ENCODE measurements at places on chromosomes 7 and 10. TPM values are rescaled to one million over a fixed set of nuclear protein-coding genes. Genes with fewer than 3 reads are reported as not detected.

GRCh38 chr10:130221456-130222375, 85.5 kb downstream of the GLRX3 start:
- DNase-seq = peak; percentile 64

DNA sequence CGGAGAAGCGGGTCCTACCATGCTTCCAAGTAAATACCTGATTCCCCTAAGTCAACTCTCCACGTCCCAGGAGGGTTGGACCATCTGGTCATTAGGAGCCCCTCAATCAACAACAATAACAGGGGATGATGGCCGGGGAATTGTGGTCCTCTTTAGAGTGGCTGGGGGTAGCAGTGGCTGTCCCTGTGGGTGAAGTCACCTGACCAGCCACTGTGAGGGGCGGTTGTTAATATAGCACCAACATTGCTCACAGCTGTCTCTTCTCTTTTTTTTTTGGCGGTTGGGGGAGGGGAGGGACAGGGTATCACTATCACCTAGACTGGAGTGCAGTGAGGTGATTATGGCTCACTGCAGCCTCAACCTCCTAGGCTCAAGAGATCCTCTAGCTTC, 67.9 kb downstream of the SPDYE5 start:
- DNase-seq = no peak

RNF148 gene
- 1.4 TPM for total RNA-seq

- DNase-seq = no peak
These were observed 47.9 kb downstream of the FHIP2A start for GRCh38 chr10:114869520-114869892.

- no peak for DNase-seq
These were observed at the start of gene DNAH11 for GRCh38 chr7:21542891-21543527. TSS of gene DNAH11 (plus strand) at chr7:21543039. CDS start at chr7:21543246, 207 bp downstream.

- DNase-seq = no peak
These were observed 4.3 kb upstream of the PPIF start for GRCh38 chr10:79342811-79343561.

DNA sequence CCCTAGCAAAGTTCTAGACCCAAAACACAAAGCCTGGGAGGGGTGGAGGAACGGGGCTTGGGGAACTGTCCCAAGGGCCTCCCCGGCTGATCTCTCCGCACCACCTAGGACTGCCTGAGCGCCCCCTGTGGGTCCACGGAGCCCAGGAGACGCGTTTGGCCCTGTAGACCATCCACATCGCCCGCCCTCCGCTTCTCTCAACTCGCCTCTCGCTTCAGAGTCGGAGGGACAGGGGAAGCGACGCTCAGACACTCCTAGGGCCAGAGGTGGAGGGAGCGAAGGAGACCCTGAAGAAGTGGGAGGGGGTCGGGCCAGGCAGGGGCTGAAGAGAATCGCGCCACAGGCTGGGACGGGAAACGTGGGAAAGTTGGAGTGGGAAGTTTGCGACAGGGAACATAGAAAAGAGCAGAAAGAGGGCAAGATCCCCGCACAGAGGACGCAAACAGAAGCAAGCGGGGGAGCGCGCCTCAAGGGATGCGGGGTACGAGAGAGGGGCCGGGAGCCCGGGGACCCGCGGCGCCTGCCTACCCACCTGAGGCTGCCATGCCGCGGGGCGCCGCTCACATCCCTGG, 378 bp downstream of the PIK3AP1 start:
- peak; percentile 82 for DNase-seq

DNA sequence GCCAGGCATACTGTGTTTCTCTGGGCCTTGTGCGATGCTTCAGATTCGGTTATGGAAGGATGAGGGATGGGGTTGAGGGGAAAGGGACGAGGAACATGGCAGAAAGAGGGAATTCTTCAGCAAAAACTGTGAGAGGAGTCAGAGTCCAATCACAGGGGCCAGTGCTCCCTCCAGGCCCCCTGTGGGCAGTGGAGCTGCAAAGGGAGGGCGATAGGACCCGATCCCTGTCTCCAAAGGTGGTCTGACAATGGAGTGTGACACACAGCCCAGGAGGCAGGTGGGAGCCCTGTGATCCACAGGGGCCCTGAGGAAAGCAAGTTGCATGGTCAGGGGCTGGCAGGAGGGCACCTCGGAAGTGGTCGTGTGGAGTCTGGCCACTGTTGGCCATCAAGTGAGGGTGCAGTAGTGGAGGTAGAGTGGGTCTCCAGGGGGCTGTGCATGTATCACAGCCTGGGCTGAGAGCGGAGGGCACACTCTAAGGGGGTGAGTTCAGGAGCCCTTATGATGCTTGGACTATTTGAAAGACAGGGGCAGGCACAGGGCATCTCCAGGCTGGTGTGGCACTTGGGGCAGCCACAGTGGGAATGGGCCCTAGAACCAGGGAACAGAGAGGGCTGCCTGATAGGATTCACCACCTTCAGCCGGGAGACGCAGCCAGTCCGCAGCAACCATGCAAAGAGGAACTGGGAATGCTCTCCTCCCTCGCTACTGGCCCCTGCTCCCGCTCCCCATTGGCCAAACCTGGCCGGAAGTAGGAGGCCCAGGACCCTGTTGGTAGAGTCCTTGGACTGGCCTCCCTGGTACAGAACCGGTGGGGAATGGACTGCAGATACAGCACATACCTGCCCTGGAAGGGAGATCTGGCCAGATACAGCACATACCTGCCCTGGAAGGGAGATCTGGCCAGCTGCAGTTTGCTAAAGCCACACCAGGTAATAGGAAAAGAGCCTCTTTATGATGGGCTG, 115.9 kb downstream of the ADCY1 start:
- DNase-seq = peak; percentile 49

CTTNBP2 gene
- 4.3 TPM for total RNA-seq

PRPS1L1 gene
- not detected for total RNA-seq

IRF5 gene
- 15.1 TPM for total RNA-seq

Data from suprapubic skin (tissue), 4 donors.